Activated naive CD8-positive, alpha-beta T cell treated with anti-CD3 and anti-CD28 coated beads for 36 hours (primary cell): ENCODE measurements at places on chromosomes 5 and 9. TPM values are rescaled to one million over a fixed set of nuclear protein-coding genes. Genes with fewer than 3 reads are reported as not detected.

VCAN gene
- not detected for total RNA-seq

EGFLAM gene
- not detected for total RNA-seq

LOX gene
- total RNA-seq = not detected

ADRA1B gene
- total RNA-seq = not detected

ANKRD34B gene
- total RNA-seq = not detected

- no peak for DNase-seq
Measured at GRCh38 chr5:149956685-149957084, 3.9 kb upstream of the SLC26A2 start.

DNA sequence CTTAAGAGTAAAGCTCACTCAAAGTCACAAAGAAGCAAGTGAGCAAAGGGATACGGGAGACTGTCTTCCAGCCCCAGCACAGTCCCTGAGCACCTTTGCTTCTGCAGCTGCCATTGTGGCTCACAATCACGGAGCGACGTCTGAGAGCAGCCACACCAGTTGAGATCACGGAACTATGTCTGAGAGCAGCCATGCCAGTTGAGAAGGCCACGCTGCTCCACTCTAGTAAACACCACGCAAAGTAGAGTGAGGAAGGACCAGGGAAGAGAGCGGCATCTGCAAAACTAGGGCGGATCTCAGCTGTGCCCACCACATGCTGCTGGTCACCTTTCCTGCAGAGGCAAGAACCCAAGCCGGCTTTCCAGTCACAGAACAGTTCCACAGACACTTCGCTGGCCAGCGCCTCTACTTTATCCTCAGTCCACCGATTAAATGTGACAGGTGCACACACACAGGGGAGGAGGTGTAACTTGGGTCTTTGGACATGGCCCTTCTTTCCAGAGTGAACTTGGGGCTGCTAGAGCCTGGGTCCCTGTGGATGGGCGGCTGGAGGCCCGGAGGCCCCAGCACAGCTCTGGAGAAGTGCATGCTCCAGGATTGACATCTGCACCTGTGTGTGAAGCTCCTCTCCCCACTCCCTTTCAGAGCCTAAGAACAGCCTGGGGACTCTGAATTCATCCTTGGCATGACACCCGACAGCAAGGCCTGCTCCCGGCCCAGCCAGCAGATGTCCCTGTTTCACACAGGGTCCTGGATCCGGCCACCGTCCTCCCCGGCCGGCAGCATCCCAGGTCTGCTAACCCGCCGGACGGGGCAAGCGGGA, 324.9 kb upstream of the IRX4 start:
- peak; percentile 4 for DNase-seq
